Cerebellum (tissue), 4 donors: ENCODE measurements at places on chromosomes 2 and 18. TPM values are rescaled to one million over a fixed set of nuclear protein-coding genes. Genes with fewer than 3 reads are reported as not detected.

Gene RAD51AP2
- 0.54 TPM for total RNA-seq

DNA sequence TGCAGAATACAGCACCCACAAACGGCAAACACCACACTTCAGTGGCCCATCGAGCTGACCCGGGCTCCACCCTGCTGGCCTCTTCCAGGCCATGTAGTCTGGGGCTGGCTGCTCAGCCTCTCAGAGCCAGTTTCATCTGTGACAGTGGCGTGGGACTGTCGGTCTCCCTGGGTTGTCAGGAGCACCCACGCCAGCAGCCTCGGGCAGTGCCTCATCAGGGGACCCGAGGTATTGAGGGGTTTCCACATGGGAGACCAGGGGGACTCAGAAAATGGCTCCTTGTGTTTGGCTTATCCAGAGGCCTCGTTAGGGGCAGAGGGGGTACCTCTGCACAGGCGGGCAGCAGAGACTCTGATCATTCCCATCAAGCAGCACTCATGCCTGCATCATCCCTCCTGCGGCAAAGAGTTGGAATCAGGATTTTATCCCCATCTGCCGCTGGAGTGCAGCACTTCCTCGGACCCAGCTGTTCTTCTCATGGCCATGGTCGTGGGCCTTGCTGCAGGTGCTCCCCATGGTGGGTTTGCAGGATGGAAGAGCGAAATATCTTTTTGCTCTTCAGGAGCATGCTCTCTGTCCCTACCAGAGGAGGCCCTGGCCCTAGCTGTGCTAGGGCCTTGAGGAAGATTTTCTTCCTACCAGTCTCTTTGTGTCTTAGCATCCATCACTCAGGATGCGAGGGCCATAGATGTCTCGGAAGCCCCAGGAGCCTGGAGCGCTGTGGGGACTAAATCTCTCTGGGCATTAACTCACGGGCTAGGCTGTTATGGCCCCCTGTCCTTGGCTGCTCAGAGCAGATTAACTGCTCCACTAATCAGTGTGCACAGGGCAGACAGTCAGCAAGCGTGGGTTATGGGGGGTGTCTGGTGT lies 100.8 kb downstream of the CLIP4 start:
- DNase-seq: no peak

DNA sequence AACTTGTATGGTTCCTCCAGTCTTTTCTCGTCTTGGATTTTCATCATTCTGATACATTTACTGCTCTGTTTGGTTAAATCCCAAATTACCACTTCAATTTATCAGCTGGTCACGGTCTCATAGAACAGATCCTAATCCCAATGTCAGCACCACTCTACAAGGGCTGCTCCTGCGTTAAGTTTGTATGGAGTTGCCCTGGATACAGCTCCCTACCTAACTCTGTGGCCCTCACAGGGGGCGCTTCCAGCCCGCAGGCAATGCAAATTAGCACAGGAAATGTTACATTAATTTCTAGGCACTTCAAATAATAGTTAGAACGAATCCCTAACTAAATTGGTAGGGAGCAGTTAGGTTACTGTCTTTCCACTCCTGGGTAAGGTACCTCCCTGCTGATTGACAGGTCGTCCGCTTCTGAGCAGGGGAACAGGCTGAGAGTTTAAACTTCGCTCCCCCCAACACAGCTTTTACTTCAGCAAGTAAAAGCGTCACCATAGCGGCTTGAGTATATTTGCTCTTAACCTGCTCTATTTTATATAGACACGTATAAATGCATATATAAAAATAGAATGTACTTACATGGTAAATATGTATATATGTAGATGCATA lies 238.5 kb upstream of the FANCL start:
- DNase-seq: no peak

- DNase-seq: peak; percentile 81
These were observed at the start of gene MAPK4 for GRCh38 chr18:50559752-50560680. Gene MAPK4, plus strand, starts transcription at chr18:50560087. Its CDS starts 103,872 bp downstream, at chr18:50663959.
